ENCODE measurements at places on chromosomes 12 and 14. TPM values are rescaled to one million over a fixed set of nuclear protein-coding genes. Genes with fewer than 3 reads are reported as not detected.

Gene OAS3
- 25.5 TPM for total RNA-seq

Gene MYO1H
- not detected for total RNA-seq

Gene LRRC23
- total RNA-seq: 5.1 TPM

- DNase-seq: no peak
Observed at GRCh38 chr14:57729208-57730187, 136.4 kb downstream of the SLC35F4 start.

- no peak for DNase-seq
Observed at GRCh38 chr12:100830003-100830795, 35.6 kb downstream of the ANO4 start.

All from PC-3 (cell line).